ENCODE measurements at places on chromosomes 12 and 14.

DNA sequence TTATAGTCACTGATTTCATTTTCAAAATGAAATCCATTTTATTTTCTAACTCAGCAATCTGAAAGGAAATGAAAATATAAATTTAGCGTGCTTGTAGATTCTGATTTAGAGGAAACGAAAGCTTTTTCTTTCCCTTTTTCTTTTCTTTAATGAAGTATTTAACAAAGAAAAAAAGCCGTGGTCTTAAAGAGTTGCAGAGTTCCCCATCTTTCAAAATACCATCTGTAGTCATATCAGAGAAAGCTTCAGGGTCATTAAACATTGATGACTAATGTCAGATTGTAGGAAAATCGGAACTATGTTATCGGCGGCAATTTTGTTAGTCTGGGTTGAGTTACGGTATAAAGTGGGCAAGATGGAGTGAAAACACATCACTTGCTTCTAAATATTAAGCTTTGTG lies 32.3 kb downstream of the DRAM1 start:
- no peak for DNase-seq

DNA sequence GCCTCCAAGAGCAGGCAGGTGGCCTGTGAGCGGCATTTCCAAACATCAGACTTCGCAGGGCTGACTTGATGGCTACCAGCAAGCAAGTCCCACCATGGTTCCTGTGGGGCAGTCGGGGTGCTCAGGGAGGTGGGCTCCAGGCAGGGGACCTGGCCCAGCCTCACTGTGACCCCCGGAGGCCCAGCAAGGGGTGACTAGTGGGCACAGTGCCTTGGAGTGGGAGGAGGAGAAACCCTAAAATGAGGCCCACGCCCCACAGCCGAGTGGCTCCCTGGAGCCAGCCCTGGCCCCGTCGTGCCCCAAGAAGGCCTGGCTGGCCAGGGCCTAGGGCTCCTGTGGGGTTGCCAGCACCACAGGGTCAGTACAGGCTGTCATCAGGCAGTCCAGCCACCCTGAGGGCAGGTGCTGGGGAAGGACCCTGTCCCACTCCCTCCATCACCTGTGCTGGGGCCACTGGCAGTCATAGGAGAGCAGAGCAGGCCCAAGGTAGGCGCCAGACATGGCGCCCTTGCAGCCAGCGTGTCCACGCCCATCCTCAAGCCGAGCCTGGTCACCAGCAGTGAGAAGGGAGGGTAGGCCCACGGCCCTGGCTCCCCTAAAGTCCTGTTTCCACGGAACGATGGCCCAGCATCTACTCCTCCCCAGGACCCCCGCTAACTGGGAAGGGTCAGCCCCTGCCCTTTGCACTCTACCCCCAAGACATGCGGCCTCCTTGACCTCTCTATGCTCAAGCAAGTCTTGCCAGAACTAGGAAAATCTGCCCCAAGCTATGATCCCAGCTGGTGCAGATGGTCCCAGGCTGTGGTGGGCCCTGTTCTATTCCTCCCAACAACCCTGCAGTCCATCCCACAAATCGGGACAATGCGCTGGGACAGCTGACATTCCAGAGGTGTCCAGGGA lies 144.2 kb upstream of the C14orf180 start:
- DNase-seq = no peak

DNA sequence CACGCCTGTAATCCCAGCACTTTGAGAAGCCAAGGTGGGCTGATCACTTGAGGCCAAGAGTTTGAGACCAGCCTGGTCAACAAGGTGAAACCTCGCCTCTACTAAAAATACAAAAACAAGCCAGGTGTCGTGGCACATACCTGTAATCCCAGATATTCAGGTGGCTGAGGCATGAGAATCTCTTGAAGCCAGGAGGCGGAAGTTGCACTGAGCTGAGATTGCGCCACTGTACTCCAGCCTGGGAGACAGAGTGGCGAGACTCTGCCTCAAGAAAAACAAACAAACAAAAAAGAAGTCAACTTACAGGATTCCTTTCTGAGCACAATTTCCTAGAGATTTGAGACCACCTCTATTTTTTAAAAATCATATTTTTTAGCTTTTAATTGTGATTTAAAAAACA lies 45.3 kb downstream of the DGLUCY start:
- DNase-seq = no peak

GRCh38 chr12:24997970-24998582 lies 49.2 kb upstream of the BCAT1 start:
- no peak for DNase-seq

GRCh38 chr14:64801800-64802199 lies 77.9 kb downstream of the SPTB start:
- DNase-seq = no peak

- DNase-seq = no peak
Measured at GRCh38 chr12:40762072-40762471, 69.8 kb downstream of the CNTN1 start.

GRCh38 chr12:89492883-89493282 lies 31.7 kb downstream of the GALNT4 start:
- no peak for DNase-seq

GRCh38 chr12:53501615-53502181 lies 615 bp downstream of the TARBP2 start:
- no peak for DNase-seq

DNA sequence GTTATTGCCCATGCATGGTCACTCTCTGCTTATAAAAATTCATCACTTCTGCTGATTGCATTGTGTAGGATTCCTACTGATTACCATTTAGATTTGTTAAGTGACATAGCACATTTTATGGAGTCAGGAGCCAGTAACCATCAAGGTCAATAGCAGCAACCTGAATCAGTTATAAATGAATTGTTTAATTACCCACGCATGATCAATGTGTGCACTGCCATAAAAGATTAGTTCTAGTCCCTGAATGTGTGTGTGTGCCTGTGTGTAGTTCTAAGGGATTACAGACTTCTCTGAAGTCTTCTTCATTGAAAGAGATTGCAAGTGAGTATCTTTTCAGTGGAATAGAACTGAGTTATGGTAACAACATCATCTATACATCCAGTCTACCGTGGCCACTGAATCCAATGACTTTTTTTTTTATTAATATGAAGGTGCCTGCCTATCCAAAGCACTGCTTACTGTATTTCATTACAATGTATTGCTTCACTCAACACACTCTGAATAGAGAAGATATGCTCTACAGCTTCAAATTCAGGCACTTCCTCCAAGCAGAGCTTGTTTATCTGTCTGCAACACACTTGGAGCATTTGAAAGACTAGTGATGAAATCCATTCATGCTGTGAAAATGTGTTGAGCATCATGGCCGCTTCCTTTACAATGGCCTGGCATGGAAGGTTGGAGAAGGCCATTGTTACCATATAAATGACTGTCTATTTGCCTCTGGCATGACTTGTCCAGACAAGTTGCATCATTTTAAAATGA lies 381.7 kb downstream of the DIO2 start:
- no peak for DNase-seq

DNA sequence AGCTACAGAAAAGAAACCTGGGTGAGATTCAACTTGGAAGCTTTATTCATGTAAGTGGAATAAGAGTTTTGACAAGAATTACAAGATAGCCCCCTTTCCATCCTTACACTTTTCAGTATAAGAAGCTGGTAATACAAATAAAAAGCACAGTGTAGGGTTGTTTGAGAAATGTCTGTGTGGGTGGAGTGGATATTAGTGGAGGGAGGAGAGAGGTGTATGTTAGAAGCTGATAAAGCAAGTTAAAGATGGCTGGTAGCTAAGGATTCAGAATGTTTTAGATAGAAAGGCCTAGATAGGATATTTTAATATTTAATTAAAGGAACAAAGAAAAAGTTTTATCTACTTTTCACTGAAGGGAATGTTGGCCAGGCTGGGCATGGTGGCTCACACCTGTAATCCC lies 12.5 kb downstream of the CFAP54 start:
- DNase-seq = no peak

- DNase-seq = no peak
Measured at GRCh38 chr12:114408886-114409851, 3.2 kb upstream of the TBX5 start.

DNA sequence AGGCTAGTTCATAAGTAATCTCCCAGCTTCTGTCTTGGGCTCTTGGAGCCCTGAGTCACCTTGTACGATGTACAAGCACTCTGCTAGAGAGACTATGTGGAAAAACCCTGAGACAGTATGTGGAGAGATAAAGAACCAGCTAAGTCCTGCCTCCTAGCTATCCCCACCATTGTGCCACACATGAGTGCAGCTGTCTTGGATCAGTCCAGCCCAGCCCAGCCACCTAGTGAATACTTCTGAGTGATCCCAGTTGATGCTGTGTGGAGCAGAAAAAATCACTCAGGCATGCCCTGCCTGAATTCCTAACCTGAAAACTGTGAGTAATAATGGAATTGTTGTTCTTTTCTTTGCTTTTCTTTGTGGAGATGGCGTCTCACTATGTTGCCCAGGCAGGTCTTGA lies 5.1 kb upstream of the SERPINA6 start:
- DNase-seq = no peak
